Activated CD4-positive, alpha-beta T cell treated with anti-CD3 and anti-CD28 coated beads for 4 hours (primary cell): ENCODE measurements at places on chromosomes 1 and 21.

DNA sequence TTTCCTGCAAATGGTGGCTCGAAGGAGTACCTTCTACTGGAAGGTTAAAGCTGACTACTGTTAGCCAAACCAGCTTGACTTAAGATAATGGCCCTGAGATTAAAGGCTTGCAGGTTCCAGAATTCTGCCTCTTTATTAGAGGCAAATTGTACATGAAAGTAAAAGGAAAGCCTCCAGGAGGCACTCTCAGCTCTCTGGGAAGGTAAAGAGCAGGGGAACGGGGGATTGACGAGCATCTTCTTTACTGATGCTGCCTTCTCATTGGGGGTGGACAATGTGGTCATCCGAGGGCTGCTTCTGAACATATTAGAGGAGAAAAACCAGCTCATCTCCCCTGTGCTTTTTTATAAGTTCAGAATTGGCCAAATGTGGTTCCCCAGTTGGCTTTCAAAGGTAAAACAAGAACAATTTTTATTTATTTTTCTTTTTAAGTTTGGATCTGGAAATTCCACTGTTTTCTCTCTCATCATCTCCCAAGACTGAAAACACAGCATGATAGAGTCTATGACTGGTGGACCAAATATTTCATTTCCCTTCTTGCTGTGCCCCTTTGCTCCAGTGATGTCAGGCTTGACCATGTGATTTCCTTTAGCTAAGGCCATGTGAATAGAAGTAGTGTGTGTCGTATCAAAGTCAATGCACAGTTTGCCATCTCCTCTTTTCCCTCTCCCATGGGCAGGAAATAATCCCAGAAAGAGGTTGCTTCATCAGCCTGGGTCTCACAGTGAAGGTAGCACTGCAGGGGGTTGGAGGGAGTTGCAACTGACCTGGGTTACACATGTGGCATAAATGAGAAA lies 292.7 kb downstream of the PRDM2 start:
- no peak for DNase-seq

DNA sequence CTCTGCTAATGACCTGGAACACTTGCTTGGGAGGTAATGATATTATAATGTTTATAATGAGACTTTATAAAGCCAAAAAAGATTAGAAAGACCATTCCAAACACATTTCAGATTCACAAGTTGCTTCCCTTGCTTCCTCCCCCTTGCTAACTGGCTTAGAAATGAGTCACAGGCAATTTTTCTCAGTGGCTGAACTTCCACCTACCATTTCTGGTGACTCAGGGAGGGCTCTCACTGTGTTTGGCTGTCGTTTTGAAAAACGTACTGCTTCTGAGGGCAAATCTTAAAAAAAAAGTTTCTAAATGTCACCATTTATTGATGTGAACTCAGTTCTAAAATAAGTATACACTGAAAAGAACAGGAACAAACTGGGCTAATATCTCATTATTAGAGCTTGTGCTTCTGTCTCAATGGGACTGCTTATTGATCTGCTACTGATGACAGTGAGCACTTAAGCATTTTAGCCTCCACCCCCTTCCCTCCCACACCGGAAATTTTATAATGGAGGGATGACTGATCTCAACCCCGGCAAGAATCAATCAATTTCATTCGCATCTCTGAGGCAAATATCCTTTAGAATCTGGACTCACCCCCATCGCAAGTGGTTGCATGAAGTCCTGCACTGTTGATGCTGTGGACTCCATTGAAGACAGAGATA lies 278.3 kb downstream of the KCTD3 start:
- no peak for DNase-seq

DNA sequence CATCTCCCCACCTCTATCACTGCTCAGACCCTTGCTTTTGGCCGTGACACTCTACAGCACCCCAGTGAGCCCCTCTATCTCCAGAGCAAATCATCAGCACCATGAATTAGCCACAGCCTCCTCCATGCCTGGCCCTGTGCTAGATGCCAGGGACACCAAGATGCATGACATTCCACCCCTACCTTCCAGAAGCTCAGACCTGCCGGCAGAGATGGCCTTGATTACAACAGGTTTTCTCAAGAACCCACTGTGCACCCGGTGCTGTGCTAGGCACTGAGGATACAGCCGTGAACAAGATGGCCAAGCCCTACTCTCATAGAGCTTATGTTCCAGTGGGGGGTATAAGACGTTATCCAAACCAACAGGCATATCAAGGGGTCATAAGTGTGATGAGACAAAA lies 30.6 kb downstream of the CDK18 start:
- DNase-seq = no peak

- DNase-seq = no peak
Measured at GRCh38 chr1:64536836-64537490, 67.0 kb downstream of the CACHD1 start.

GRCh38 chr1:44012941-44013609 lies 18.2 kb downstream of the SLC6A9 start:
- DNase-seq = no peak

DNA sequence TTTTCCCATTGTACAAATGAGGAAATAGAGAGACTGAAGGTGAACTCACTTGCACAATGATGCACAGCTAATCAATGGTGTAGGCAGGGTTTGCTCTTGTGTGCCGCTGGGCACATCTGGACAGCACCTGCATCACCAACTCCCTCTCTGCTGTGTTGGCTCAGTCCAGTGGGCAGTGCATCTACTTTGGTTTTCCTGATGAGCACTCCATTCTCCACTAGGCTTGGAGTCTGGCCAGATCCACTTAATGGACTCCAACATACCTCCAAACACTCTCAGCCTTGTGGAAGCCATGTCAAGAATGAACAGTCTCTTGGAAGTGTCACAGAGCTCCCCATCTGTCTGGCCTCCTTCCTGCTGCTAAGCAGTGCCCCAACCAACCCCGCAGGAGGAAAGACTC lies 152.2 kb downstream of the HIVEP3 start:
- DNase-seq = no peak

DNA sequence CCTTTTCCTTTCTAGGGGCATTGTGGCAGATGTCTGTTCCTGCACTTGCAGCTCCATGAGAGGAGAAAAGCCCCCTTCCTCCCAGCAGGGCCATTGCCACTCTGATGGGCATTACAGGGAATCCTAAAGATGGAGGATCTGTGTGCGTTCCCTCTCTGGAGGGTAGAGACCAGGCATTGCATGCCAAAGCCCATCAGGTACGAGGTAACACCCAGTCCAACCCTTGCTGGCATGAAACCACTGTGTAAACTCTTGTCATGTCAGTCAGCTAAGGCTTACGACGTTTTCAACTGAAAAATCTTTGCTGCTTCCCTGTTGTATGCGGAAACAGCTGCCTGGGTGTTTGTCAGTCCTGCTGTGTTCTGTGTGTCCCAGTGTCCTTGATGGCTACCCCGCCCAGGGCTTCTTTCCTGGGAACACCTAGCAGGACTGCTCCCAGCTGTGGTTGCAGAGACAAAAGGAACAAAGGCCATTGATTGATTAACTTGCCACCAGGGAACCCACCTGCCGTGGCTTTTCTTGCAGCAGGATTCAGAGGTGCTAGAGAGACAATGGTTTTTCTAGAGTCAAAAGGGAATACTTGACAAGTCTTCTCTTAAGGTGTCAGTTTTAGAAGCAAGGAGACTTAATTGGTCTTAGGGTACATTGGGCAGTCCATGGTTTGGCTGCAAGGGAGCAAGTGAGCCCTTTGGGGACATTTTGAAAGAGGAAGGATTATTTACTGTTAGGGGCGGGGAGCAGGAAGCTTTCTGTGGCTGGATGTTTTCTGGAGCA lies 24.6 kb downstream of the B3GALT5 start:
- no peak for DNase-seq

DNA sequence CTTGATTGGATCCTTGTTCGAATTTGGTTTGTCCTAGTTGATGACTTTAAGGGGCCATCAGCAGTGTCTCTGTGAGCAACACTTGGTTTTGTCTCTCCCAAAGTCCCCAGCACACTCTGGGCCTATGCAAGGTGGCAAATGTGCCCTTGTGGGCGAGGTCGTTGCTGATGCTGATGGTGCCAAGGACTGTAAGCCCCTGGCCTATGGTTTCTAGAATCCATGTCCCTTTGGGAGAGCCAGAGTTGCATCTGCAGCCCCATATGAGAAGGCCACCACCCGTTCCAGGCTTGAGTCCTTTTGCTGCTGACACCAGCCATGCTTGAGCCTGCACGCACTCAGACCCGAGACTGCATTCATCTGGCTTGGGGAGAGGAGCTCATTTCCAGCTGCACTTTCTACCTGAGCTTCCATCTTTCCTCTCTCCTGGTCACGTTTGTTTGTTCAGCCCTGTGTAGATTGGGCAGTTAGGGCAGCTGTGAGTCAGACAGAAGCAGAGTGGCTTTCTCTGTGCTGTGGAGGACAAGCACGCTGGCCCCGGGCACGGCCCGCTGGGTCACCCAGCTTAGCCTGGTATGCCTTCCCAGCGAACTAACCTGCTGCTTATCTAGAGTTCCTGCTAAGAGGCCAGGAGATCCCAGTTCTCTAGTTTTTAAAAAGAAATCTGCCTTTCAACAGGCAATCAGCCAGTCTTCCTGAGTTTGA lies 52.1 kb upstream of the CSF3R start:
- DNase-seq = no peak

- peak; percentile 65 for DNase-seq
Measured at GRCh38 chr1:160206036-160206389, 829 bp downstream of the PEA15 start.

GRCh38 chr21:40852563-40852962 lies 5.6 kb upstream of the DSCAM start:
- no peak for DNase-seq
